ENCODE measurements at places on chromosomes 7 and 10. TPM values are rescaled to one million over a fixed set of nuclear protein-coding genes. Genes with fewer than 3 reads are reported as not detected.

The KMT2E gene
- 7.2 TPM for polyA plus RNA-seq

The GDF2 gene
- not detected for polyA plus RNA-seq

The ZNF853 gene
- polyA plus RNA-seq: 3.4 TPM

The TAS2R5 gene
- polyA plus RNA-seq: not detected

The TAS2R4 gene
- polyA plus RNA-seq: not detected

The TUBB8 gene
- not detected for polyA plus RNA-seq

The SORCS1 gene
- 2.4 TPM for polyA plus RNA-seq

The VSTM2A gene
- polyA plus RNA-seq: not detected

The OPN1SW gene
- not detected for polyA plus RNA-seq

The CLDN4 gene
- 82.6 TPM for polyA plus RNA-seq

The NSUN5 gene
- polyA plus RNA-seq: 24.2 TPM

The LRRD1 gene
- polyA plus RNA-seq: not detected

The TMEM270 gene
- not detected for polyA plus RNA-seq

DNA sequence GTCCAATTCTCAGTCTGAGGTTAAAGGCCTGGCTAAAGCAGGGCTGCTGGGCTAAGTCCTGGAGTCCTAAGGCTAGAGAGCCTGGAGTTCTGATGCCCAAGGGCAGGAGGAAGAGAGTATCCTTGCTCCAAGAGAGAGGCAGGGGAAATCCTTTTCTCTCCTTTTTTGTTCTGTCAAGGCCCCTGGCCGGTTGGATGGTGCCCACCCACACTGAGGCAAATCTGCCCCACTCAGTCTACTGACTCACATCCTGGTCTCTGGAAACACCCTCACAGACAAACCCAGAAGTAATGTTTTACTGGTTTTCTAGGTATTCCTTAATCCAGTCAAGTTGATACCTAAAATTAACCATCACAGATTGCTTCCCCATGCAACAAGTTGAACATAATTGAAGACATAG is 23.0 kb downstream of the ZNF518A start:
- DNase-seq: no peak

DNA sequence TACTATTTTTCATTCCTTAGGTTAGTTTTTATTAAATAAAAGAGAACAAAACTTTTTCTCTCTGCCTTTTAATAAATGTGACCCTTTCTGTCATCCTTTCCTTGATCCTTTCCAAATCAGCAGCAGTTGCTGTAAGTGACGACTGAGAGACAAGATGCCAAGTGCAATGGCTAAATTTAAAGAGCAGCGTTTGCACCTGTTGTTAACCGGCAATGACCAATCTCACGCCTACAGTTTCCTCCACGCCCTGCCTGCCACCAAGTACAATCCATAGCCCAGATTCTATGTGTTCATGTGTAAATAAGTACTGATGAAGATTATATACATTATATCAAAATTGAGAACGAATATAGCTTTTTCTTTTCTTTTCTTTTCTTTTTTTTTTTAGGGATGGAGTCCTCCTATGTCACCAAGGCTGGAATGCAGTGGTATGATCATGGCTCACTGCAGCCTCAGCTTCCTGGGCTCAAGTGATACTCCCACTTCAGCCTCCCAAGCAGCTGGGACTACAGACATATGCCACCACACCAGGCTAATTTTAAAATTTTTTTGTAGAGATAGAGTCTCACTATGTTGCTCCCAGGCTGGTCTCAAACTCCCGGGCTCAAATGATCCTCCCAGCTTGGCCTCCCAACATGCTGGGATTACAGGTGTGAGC is 6.5 kb upstream of the MCU start:
- DNase-seq: no peak

- no peak for DNase-seq
Measured at GRCh38 chr10:78659598-78659967, 409.2 kb upstream of the ZMIZ1 start.

DNA sequence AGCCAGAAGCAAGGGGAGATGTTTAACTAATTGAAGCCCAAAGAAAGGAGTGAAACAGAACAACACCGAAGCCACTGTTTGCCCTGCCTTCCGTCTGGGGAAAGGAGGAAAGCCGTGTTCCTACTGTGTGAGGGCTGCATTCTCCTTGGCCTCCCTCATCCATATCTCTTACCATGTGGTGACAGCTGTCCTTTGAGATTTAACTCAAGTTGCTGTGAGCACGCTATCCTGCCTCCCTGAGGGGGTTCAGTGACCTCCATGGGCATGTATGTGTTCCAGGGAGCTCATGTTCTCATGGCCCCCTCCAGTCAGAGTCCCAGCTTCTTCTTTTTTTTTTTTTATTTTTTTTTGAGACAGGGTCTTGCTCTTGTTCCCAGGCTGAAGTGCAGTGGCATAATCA is 26.2 kb upstream of the CRHR2 start:
- DNase-seq: no peak

GRCh38 chr7:106313456-106313901 is 28.7 kb upstream of the NAMPT start:
- no peak for DNase-seq

- DNase-seq: no peak
Measured at GRCh38 chr10:10149899-10150298, 867.8 kb upstream of the CELF2 start.

- no peak for DNase-seq
Measured at GRCh38 chr7:101823096-101823495, 5.7 kb downstream of the CUX1 start.

DNA sequence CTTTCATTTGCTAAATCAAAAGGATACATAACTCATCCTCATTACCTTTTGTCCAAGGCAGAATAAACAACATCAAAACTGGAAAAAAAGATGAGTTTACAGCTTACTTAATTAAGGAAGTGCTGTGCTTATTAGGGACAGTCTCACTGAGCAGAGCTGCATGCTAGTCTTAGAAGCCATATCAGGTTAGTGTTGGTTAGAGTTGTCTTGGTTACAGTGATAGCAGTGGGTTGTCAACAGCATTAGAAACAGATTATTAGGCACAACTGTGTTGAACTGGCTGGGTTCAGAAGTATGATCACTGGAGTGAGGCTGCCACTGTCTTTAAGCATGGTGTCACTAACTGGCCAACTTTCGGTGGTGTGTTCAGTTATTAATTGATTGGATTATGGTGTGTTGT is 503.9 kb upstream of the IGFBP3 start:
- peak; percentile 28 for DNase-seq

GRCh38 chr7:151225948-151226510 is 976 bp downstream of the ABCF2 start:
- no peak for DNase-seq

- no peak for DNase-seq
Measured at GRCh38 chr10:112202561-112203241, 19.1 kb upstream of the GPAM start.

GRCh38 chr7:2713370-2713769 is 25.4 kb downstream of the AMZ1 start:
- peak; percentile 86 for DNase-seq

GRCh38 chr7:134669388-134669787 is 22.7 kb downstream of the BPGM start:
- DNase-seq: no peak

DNA sequence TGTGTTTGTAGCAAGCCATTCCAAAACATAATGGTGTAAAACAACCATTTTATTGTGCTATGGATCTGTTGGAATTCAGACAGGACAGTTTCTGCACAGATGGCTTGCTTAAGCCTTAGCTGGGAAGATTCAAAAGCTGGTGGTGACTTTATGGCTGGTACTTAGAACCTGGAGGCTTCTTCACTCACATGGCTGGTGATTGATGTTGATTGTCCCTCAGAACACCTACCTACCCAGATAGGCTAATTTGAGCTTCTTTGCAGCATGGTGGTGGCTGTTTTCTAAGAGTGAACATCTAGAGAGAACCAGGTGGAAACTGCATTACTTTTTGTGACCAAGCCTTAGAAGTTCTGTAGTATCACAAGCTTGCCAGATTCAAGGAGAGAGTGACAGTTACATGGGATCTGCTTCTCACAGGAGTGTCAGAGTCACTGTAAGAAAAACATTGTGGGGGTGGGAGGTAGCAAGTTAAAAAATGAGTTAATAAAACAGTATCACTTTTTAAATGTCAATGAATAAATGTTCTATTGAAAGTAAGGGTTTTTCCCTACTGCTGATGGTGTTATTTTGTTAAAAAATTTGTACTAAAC is 7.1 kb downstream of the R3HCC1L start:
- DNase-seq: no peak

GRCh38 chr7:11252705-11253272 is 279.1 kb downstream of the PHF14 start:
- DNase-seq: no peak

- no peak for DNase-seq
Measured at GRCh38 chr7:77569514-77570232, 32.6 kb downstream of the PTPN12 start.

DNA sequence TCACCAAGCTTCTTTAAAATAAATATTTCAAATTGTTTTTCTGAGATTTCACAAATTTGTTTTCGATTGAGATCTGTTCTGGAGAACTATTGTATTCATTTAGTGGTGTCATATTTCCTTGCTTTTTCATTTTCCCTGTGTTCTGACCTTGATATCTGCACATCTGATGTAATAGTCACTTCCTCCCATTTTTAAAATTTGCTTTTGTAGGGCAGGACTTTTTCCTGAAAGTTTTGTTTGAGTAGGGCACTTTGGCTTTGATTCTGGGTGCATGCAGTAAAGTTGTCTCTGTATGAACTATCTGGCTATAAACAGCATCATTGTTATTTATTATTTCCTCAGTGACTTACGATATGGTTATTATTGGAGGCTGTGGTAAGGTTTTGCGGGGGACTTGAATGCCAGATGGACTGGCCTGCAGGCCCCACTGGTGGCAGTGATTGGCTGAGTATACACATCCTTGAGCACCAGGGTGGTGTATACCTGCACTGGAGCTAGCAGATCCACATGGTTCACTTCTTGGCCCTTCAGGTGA is 83.6 kb downstream of the CSTF2T start:
- no peak for DNase-seq

- no peak for DNase-seq
Measured at GRCh38 chr7:40239755-40240303, 105.0 kb downstream of the SUGCT start.

GRCh38 chr10:23063973-23064812 is 31.2 kb upstream of the MSRB2 start:
- no peak for DNase-seq

GRCh38 chr7:49520951-49521350 is 252.5 kb upstream of the VWC2 start:
- DNase-seq: no peak

DNA sequence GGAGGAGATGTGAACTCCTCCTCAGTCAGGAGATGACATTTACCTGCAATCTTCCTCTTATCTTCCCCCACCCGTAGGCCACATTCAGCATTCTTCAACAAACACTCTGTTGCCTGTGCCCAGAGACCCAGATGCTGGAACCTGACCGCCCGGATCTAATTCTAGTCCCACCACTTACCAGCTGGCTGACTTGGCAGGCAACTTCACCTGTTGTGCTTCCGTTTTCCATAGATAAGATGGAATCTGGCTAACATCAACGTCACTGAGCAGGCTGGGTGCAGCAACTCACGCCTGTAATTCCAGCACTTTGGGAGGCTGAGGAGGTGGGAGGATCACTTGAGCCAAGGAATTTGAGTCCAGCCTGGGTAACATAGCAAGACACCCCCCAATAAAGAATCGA is 21.3 kb upstream of the FXYD4 start:
- DNase-seq: no peak

- no peak for DNase-seq
Measured at GRCh38 chr10:100520811-100521210, 1.1 kb upstream of the SEC31B start.

DNA sequence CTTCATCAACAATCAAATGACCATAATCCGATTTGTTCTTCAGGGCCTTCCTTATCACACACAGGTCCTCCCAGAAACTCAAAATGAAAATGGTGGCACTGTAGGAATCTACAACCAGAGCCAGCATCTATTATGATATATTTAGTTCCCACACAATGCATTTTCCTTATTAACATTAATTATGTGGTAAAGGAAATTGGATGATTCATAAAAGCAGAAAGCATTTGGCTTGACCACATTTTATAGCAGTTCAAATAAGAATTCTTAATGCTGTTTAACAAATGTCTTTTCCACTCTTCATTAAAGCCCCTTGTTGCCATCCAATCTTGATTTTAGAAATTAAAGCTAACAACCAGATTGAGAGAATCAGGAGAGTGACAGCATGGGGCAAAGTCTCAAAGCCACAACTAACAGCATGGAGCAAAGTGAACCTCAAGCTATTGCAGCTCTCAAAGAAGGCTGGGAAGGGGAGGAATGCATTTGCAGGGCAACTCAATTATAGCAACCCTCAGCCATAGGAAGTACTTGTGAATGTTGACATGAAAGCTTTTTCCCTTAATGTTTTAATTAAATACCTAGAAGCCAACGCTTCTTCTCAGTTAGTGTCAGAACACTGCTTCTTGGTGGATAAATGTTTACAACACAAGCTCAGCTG is 549.1 kb downstream of the NXPH1 start:
- DNase-seq: no peak

DNA sequence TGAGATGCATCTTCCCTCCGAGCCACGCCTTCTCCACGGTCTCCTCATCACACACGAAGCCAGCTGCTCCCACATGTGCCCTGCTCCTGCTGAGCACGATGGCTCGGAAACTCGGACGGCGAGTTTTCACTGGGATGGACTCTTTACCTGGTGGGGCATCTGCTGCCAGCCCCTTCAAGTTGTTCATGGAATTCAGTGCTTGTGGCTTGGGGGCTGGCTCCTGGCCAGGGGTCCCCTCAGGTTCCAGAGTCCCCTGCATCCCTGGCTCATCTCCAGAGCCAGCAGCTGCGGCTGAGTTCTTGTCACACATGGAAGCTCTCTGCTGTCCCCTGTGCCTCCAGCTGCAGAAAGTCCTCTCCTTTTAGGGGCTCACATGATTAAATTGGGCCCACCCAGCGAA is 654.0 kb downstream of the SDK1 start:
- DNase-seq: peak; percentile 11

DNA sequence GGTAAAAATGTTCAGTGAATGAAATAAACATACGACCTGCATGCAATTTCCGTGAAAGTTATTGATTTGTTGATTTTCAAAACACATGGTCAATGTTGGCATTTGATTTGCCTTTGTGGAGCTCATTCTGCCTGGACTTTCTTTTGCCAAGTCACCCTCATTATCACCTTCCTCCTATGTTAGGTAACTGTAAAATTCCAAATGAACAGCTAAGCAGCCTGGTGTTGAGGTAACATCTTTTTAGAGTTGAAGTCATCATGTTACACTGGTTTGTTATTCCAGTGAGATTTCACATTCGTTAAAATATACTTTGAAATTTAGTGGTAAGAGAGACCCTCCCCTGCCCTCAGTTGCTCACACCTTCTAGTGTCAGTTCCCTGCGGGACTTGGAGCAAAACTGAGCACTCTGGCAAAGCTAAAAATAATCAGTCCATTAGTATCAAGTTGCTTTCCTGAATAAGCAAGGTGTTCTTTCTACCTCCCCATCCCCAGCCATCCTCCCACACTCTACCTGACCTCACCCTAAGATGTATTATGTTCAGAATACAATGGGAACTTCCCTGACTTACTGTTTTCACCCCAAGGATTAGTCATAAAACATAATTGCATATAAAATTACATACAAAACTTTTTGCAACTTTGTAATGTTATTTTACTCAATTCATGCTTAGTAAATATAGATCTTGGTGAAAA is 283.3 kb upstream of the SEMA3A start:
- DNase-seq: no peak
